Naive thymus-derived CD4-positive, alpha-beta T cell (primary cell): ENCODE measurements at places on chromosomes 16 and 17.

DNA sequence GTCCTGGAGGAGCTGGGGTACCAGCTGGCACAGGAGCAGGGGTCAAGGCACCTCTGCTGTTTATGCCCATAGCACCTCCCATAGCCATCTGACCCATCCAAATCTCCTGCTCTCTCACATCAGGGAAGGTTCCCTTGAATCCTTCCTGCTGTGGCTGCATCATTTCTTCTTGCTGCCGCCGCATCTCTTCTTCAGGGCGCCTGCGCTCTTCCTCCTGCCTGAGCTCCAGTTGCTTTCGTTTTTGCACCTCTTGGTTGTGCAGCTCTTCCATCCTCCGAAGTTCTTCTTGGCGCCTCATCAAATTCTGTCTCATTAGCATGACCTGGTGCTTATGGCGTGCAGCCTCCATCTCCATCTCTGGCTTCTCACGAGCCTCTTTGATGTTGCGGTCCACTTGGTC, 2.0 kb upstream of the NOB1 start:
- no peak for DNase-seq

DNA sequence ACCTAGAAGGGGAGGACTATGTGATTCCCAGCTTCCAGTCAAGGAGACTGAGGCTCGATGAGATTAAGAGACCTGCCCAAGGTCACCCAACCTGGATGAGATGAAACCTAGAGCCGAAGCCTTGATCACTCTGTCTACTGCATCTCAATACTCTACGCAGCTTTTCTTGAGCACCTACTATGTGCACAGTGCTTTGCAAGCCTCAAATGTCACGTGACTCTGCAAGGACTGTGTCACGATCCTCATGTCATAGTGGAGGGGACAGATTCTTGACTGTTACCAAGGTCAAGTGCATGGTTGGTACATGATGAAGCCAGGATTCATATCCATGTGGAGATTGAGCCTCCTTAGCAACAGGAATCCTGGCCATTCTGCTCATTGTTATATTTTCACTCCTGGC, 14.7 kb downstream of the BCO1 start:
- DNase-seq, result no peak

- no peak for DNase-seq
Observed at GRCh38 chr17:50185631-50186471, 15.6 kb downstream of the COL1A1 start.

GRCh38 chr16:57019746-57020145, 30.4 kb downstream of the NLRC5 start:
- DNase-seq, result no peak
